ENCODE measurements at places on chromosomes 2 and 18.

DNA sequence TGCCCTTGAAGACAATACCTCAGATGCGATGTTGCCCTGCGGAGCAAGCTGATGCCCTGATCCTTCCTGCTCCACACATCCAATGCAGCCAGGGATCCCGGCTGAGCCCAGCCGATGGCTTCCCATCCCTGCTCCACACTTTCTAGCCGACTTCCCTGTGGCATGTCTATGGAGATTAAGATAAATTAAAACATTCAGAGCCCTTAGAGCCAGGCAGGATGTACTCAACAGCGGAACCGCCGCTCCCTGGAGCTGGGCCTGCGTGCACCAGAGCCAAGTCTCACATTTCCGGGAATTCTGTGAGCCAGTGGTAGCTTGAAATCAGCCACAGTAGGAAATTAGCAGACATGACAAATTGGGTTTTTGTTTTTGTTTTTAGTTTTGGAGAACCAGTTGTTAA is 620.6 kb downstream of the GALR1 start:
- no peak for DNase-seq

GRCh38 chr2:113284476-113284875 is 5.8 kb upstream of the PAX8 start:
- DNase-seq = no peak

- DNase-seq = no peak
Measured at GRCh38 chr2:113160962-113161361, 12.8 kb upstream of the PSD4 start.

- no peak for DNase-seq
Measured at GRCh38 chr18:12325726-12326245, 17.7 kb downstream of the TUBB6 start.
